ENCODE measurements at places on chromosomes 1 and 21.

GRCh38 chr1:215895276-215895675 is 328.2 kb downstream of the KCTD3 start:
- no peak for DNase-seq

GRCh38 chr1:17309426-17310067 is 1.6 kb downstream of the PADI4 start:
- no peak for DNase-seq

GRCh38 chr1:98794196-98794886 is 132.8 kb downstream of the SNX7 start:
- DNase-seq, result peak; percentile 58

- DNase-seq, result no peak
These were observed 8.7 kb downstream of the PLA2G2D start for GRCh38 chr1:20110679-20111078.

DNA sequence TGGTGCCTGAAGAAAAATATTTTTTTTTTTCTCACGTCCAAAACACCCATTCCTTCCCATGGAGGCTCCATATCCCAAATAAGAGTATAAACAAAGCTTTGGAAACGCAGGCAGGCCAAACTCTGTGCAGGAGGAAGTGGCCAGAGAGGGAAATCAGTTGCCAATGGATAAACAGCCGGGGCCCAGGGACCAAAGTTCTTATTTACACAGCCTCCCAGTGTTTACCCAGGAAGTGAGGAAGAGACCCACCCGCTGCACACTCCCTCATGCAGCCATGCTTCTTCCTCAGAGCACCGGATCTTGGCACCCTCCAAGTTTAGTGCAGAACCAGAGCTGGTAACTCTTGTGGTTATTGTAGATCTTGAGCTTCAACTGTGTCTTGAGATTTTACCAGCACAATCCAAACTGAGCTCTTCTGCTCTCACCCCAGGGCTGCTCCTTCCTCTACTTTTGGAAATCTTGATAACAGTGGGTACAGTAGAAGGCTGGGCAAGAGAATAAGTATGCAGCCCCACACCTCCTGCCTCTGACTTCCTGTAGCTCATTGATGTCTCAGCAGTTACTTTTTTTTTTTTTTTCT is 14.2 kb downstream of the MARCKSL1 start:
- DNase-seq, result peak; percentile 41

DNA sequence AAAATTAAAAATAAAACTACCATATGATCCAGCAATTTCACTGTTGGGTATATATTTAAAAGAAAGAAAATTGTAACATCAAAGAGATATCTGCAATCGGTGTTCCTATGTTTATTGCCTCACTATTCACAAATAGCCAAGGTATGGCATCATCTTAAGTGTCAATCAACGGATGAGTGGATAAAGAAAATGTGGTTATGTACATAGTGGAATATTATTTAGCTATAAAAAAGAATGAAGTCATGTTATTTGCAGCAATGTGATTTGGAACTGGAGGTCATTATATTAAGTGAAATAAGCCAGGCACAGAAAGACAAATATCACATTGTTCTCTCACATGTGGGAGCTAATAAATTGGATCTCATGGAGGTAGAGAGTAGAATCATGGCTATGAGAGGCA is 76.3 kb downstream of the RD3 start:
- no peak for DNase-seq

DNA sequence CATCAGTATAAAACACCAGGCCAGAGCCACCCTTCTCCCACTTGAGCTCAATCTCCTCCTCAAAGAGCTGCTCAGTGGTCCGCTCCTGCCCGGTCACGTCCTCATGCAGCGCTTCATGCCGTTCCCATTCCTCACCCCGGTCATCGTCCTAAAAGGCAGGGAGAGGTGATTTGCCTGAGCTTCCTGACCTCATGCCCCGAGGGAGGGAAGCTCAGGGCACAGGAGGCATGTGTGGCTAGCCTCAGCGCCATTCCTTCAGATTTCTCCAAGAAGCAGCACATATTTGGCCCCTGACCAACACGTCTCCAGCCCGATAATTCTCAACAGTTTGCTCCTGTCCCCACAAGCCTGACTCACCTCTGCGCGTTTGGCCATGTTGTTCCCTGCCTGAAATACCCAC is 4.2 kb upstream of the GPN2 start:
- DNase-seq, result no peak

DNA sequence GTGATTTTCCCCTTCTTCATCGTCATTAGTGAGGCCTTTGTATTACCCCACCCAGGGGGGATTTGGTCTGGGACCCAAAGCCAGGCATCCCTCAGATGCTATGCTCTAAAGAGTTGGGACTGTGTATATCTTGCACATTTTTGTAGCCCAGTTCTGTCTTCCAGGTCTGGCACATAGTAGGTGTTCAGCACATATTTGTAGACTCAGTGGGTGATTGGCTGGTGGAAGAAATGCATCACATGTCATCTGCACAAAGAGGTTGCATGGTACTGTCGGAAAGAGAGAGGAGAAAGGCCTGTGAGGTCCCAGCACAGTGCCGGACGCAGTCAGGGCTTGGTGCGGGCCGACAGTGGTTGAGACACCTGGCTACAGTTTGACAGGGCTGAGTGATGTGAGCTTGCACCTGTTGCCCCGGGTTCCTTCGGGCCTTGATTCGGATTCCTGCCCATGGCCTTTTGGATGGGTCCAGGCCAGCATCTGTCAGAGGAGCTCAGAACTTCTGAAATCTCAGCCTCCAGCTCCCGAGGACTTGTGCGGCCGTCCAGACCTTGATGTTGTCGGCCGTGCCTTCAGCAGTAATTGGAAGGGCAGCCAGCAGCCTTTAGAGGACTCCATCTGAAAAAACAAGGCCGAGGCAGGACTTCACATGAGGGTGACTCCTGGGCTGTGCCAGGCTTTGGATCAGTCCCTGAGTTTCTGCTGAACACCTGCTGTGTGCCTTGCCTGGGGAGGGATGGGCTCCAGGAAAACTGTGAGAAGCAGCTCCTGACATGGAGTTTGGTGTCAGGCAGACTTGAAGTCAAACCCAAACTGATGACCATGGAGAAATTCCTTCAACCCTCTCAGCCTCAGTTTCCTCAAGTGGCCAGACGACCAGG is 40.9 kb upstream of the PADI1 start:
- DNase-seq, result no peak

GRCh38 chr1:224493269-224493668 is 58.7 kb upstream of the WDR26 start:
- DNase-seq, result no peak

- DNase-seq, result no peak
These were observed 173.9 kb downstream of the GPATCH2 start for GRCh38 chr1:217457016-217457415.

DNA sequence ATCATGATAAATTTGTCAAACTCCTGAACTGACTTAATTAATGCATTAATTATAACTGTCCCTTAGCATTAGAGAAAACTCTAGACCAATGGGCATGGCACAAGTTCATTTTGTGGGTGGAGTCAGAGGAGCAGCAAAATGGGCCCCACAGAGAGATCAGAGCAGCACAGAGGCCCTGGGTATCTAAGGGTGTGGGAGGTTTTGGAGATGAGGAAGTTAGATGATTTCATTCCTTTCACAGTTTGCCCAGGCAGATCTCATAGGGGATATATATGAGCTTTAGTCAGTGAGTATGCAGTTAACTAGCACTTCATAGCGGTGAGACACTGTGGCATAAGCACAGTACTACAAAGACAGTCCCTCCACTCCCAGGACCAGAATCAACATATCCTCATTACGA is 117.3 kb downstream of the MAB21L3 start:
- DNase-seq, result no peak

DNA sequence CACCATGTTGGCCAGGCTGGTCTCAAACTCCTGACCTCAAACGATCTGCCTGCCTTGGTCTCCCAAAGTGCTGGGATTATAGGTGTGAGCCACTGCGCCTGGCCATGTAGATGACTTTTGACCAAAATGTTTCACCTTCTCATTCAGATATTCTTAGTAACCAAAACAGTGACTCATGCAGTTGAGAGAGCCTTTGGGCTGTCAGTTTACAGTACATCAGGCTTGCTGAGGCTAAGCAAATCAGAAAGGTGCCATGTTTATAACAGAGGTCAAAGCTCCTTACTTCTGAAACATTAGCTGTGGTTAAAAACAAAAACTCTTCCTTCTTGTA is 21.0 kb downstream of the CNIH4 start:
- no peak for DNase-seq

GRCh38 chr1:36142121-36142520 is 7.2 kb downstream of the TRAPPC3 start:
- no peak for DNase-seq

GRCh38 chr1:192927496-192927895 is 118.7 kb downstream of the RGS2 start:
- DNase-seq, result no peak

DNA sequence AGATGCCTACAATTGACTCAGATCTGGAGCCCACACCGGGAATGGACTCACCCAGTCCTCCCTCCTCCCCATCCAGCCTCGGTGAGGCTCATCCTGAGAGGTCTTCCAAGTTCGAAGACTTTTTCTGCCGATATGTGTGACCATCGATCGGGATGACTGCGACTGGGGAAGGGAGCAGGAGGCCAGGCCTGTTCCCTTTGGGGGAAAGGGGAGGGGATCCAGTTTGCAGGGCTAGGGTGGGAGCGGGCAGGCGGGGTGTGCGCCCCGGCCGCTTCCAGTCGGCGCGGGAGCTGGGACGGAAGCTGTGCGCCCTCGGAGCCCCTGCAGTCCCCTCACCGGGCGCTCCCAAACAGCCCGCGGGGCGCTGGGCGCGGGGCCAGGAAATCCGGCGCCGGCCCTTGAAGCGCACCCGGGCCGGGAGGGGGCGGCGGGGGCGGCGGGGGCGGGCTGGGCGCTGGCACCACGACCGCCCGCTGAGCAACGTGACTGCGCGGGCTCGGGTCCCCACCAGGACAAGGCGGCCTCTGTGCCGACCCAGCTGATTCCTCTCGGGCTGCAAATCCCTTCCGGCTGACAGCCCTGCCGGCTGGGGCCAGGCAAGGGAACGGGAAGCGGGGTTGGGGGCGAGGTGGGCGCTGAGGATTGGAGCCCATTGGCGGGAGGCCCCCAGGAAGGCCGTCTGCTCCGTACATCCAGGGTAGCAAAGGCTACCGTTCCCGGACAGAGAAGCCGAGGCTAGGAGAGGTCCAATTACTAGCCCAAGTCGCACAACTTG is 103.9 kb downstream of the EBNA1BP2 start:
- DNase-seq, result no peak

DNA sequence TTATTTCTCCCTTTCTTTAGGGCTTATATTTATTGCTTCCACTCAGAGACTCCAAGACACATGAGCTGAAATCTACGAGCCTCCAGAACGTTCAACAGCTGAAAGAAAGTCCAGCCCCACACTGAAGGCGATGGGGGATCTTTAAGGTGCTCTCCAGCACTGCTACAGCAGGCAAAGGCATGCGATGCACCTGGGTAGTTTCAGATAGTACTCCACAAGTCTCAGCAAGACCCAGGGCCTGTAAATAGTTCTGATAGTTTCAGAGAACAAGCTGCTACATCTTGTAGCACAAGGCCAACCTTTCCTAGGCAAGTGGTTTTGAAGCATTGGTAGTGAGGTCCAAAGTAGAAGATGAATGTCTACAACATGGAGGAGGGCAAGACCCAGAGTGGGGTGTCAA is 2.2 kb upstream of the HSD3B1 start:
- DNase-seq, result no peak

DNA sequence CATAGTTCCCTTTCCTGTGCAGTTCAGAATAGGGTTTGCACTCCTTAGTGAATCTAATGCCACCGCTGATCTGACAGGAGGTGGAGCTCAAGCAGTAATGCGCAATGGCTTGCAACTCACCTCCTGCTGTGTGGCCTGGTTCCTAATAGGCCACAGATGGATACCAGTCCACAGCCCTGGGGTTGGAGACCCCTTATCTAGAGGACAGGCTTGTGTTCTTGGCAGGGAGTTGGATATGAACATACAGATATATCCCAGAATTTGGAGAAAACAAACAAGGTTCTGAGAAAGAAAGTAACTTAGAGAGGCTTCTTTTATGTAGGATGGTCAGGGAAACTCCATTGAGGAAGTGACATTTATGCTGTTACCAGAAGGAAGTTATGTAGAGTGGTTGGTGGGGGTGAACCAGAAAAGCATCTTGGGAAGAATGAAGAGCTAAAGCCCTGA is 5.1 kb upstream of the PTPRC start:
- no peak for DNase-seq

GRCh38 chr21:37967036-37967435 is 50.8 kb upstream of the KCNJ6 start:
- DNase-seq, result no peak

GRCh38 chr1:39034114-39034654 is 8.0 kb downstream of the NDUFS5 start:
- no peak for DNase-seq

- no peak for DNase-seq
These were observed 2.7 kb downstream of the RPRD2 start for GRCh38 chr1:150366416-150367296.

DNA sequence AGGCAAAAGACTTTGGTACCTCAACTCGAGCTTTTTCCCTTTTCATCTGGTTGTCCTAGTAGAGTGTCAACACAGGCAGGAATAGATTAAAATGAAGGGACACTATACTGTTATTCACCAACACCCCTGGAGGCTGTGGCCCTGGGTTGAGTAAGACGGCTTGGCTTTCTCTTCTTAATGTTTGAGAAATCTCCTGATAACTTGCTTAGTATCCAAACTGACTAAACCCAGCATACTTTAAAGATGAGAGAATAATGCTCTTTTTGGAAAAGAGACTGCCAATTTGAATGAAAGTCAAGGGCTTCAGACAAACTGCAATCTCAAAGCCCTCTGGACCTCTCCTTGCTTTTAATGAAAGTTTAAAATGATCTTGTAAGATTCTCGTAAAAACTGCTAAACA is 2.6 kb upstream of the SLC30A1 start:
- no peak for DNase-seq

DNA sequence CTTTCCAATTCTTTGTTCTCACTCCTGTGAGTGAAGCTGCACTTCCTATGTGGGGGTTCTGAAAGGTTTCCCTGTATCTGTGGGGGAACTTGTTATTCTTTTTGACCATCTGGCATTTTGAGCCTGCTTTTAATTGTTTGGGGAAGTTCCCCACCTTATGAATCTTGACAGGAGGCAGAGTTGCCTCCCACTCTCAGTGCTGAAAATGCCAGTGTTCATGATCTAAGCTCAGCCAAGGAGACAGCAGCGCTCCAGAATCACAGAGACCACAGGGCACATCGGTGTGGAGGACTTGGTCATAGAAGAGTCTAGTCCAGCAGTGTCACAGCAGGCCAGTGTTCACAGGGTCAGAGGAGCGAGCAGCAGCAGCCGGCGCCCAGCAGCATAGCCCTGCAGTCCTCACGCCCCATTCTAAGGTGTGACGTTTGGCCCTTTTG is 63.8 kb upstream of the PRDX6 start:
- no peak for DNase-seq

DNA sequence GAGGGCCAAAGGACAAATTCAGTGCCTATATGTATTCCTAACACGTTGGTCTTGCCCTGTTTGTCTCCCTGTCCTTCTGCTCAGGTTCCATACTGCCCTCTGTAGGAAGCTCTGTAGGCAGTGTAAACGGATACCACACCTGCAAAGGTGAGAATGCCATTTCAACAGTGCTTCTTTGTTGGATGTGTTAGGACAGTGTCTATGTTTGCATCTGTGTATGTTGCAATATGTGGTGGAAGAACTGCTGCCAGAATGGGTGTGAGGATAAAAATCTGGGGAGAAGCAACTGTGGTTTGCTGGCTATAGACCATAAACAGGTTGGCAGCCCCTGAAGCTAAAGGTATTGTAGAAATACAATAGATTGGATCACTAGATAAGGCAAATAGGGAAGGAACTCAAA is 113.1 kb upstream of the BMP8A start:
- DNase-seq, result peak; percentile 78

GRCh38 chr1:113091988-113092594 is 19.1 kb downstream of the LRIG2 start:
- DNase-seq, result no peak

GRCh38 chr1:39915499-39916129 is 13.9 kb upstream of the MYCL start:
- DNase-seq, result no peak

GRCh38 chr1:150567717-150568593 is 11.5 kb downstream of the MCL1 start:
- peak; percentile 66 for DNase-seq

All from DMS153 (cell line).